ENCODE measurements at places on chromosomes 12 and 14.
A peak's percentile ranks its signal among the peaks of the same experiment; 100 is the strongest.

DNA sequence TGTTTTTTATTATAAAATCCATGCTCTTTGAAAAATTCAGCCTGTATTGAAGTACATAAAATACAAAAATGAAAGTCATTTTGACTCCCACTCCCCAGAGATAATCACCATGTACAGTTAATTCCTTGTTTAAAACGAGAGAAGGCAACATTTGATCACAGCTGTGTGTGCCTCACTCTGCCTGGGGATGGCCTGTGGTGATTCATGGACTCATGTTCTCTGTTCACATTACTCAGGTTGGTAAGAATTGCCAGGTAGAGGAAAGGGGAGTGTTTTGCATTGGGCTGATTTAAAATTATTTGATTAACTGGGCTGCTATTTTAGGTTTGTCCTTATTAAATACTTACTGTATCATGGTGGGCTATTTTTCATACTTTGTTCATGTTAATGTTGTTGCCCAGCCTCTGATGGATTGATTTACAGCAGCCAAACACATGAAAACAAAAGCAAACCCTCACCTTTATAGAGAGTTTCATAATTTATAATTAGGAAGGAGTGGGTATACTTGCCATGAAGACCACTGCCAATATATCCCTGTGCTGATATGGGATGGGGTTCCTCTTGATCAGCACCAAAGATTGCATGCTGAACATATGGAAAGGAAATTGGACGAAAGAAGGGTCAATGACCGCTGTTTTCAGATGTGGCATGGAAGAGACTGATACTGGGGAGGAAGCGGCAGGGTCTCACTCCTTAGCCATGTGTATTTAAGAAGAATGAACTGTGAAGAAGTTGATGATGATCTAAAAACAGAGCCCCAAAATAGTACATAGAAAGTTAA lies 3.0 kb downstream of the ZBTB1 start:
- DNase-seq: no peak

DNA sequence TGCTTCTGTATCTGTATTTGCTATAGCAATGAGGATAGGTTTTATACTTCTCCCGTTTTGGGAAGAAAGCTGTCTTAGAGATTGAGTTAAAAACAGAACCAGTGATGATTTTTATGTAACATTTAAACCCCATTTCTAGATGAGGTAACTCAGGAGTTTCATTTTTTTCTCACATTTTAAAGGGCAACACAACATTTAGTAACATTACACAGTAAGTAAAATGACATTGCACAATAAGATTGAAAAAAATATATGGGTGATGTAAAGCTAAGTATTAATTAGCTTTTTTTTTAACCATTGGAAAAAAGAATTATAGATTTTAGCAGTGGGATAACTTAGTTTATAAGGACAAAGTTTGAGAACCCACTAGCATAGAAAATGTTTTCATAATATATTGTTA lies 25.2 kb upstream of the SCFD1 start:
- no peak for DNase-seq

DNA sequence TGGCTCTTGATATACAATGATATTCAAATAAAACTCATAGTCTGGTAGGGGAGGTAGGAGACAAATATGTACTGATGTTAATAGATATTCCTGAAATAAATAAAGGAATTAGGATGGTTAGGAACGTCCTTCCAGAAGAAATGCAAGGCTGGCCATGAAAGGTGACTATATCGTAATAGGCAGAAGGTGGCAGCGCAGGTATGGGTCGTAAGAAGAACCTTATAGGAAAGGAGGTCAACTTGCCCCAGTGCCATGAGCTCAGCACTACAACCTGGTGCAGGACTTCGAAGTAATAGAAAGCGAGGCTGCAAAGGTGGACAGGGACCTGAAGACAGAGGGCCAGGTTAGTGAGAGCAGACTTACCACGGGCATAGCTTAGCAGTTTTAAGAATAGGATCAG lies 55.3 kb upstream of the FGD4 start:
- no peak for DNase-seq

- no peak for DNase-seq
These were observed 30.9 kb upstream of the TDRD9 start for GRCh38 chr14:103897075-103897947.

- DNase-seq: no peak
These were observed 308.0 kb downstream of the ITPR2 start for GRCh38 chr12:26524862-26525465.

GRCh38 chr14:39097159-39097558 lies 5.9 kb downstream of the SEC23A start:
- no peak for DNase-seq

DNA sequence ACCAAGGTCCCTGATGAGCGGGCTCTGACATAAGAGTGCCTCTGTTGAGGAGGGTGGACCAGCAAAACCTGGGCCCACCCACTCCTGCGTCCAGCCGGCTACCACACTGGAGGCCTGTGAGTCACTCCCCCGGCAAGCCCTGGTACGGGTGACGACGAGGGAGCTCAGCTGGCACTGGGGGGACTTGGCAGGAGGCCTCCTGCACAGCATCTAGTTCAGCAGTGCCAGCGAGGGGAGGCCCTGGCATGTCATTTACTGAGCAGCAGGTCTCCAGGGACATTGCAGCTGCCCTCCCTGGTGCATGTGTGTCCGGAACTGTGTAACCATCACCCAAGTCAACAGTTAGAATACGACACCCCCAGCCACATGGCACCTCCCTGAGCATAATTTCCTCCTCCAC lies 24.4 kb downstream of the CD9 start:
- DNase-seq: no peak

DNA sequence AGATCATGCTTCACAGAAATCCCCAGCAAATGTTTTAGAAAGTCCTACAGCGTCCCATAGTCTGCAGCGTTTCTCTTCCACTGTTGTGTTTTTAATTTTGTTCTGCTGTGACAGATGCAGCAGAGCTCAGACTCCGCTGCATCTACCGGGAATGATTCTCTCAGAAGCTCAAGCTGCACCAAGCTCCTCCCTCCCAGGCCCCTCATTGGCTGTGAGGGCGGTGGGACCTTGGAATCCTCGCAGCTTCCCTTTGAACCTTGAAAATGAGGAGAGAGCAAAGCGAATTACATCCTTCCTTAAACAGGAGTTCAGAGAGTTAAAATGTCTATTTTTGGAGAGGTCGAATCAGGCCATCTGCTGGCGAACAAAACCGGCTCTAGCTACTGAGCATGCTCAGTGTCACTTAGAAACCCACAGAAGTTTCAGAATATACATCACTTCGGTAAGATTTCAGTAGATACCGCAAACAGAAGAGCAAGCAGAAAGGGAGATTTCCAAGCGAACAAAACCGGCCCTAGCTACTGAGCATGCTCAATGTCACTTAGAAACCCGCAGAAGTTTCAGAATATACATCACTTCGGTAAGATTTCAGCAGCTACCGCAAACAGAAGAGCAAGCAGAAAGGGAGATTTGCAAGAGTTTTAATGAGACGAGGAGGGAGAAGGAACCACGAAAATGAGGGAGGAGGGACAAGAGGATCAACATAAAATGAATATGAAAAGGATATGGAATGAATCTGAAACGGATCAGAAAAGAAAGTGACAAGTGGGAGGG lies at the start of gene ABCD2:
ABCD2 (minus strand) TSS at position 144 of the 774 bp plus-strand sequence. CDS start 188 bp downstream, outside the sequence.
- DNase-seq: peak; percentile 43

DNA sequence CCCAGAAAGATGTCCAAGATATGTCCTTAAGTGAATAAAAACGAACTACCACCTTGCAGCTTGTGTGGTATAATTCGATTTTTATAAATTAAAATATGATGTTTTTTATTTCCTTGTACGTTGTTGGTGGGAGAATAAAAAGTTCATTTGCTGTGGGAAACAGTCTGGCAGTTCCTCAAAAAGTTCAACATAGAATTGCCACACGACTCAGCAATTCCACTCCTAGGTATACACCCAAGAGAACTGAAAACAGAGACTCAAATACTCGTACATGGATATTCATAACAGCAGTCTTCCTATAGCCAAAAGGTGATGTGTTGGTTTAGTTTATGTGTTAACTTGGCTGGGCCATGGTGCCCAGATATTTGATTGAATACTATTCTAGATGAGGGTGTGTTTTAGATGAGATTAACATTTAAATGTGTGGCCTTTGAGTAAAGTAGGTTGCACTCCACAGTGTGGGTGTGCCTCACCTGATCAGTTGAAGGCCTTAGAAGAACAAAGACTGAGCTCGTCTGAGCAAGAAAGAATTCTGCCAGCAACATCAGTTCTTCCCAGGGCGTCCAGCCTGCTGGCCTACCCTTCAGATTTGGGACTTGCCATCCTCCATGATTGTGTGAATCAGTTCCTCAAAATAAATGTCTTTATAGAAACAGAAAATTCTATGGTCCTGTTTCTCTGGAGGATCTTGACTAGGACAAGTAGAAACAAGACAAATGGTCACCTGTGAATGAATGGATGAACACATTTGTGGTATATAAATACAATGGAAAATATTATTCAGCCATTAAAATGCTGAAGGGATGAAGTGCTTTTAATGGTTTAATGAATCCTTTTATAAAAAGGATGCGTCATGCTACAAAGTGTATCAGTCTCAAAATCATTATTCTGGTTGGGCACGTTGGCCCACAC lies 5.1 kb upstream of the DENR start:
- no peak for DNase-seq

DNA sequence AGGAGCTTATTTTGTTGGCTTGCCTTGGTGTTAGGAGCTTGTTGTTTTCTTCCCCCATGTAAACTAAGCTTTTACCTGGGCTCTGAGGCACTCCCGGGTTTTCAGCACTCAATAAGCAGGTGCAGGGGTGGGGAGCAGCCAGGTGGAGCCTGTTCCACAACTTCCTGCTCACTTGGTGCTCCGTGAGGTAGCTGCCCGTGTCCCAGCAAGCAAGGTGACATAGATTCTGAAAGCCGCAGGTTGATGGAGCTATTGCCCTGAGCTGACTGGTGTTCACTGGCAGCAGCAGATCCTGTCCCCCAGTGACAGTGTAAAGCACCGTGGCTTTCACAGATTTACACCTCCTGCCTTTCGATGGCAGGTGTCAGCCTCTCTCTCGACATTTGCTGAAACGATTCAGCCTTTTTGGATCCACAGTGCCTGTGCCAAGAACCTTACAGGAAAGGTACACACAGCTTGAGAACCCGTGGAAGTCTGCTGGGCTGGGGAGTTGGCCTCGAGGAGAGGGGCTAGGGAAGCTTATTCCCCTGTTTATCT lies 295.7 kb upstream of the FKBP4 start:
- DNase-seq: no peak

- DNase-seq: peak; percentile 15
These were observed 58.9 kb upstream of the TMTC2 start for GRCh38 chr12:82627799-82628198.

- no peak for DNase-seq
These were observed 50.5 kb upstream of the HIF1A start for GRCh38 chr14:61644834-61645233.

- no peak for DNase-seq
These were observed 36.1 kb downstream of the SNX6 start for GRCh38 chr14:34593740-34594375.

DNA sequence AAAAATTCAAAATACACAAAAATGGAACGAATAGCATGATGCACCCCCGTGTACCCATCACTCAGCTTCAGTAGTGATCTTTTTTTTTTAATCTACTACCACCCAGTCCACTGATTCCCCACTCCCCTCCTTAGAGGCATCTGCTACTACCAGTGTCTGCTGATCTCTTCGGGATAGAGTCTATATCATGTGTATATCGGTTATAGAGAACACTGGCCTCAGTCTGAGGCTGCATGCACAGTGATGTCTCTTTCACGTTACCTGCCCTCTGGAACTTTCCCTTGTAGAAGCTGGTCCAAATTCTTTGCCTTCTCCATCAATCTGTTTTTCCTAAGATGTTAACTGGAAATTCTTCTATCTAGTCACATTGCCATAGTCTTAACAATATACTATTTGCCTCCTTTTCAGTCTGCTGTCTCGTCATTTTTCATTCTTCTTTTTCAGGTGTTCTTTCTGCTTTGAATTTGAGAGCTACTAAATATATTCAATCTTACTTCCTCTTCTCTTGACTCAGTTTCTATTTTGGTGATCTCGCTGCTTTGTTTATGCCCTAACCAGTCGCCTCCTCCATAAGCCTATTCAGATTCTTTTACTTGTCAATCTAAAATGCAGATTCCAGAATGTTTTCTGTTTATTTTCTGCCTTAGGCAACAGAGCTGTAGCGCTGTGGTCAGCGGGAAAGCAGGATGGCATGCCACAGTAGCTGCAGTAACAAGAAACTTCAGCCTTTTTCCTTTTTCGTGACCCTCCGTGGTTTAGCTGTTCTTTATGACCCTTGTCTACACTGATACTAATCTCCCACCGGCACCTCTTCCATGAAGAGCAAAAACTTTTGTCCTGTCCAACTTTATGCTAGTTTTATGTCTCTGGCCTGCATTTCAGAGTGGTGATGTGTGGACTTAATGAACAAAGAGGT lies 67.0 kb downstream of the FBXW8 start:
- no peak for DNase-seq

GRCh38 chr12:115897729-115898128 lies 379.8 kb downstream of the MED13L start:
- DNase-seq: no peak

GRCh38 chr12:3945671-3946070 lies 72.5 kb upstream of the PARP11 start:
- DNase-seq: no peak

GRCh38 chr14:98198385-98198784 lies 1073.6 kb downstream of the BCL11B start:
- DNase-seq: no peak

DNA sequence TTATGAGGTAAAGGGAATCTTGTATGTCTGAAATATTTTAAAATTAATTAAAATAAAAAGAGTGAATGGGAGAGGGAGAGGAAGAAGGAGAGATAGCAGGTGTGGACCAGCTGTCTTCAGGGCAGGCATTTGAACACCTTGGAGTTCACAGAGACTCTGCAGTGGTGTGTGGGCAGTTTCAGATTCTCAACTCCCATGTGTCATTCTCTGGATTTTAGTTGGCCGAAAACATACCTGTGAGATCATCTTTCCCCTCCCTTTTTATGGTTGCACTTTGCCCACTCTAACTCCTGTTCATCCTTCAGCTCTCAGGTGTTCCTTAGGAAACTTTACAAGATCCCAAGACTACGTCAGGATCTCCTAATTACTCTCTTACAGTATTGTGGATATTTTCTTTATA lies 108.1 kb downstream of the ERC1 start:
- no peak for DNase-seq

DNA sequence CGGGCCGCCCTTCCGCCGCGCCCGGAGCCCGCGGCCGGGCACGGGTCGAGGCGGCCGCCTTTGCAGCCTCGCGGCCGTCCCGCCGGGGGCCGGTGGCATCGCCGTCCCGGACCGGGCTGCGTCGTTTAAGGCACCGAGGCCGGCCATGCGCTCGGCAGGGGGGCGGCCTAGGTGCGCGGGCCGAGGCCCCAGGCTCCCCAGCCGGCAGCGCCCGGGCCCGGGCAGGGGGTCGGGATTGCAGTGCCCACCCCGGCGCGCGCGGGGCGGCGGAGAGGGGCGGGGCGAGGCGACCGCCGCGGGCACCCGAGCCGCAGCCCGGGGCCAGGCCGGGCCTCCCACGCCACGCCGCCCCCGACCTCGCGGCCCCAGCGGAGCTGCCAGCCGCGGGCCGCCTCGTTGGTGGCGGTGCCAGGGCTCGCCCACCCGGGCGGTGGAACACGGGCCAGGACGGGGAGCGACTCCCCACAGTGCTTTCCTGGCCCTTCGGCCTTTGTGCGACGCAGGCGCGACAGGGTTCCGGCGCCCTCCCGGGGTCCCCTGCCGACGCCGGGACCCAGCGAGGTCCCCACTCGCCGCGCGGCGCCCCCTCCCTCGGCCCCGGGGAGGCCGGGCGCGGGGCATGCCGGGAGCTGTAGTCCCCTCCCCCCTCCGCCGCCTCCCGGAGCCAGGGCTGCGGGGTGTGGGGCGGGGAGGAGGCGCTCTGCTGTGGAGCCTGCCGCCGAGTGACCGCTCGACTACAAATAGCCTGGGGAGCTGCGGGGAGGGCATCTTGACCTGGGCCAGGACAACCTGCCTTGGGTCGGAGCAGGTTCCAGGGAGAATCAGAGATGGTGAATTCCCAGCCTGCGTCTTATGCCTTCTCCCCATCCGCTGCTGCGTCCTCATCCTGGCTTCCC lies 769 bp downstream of the FKBP4 start:
- peak; percentile 20 for DNase-seq

Data from NCI-H2227 treated with DMSO at 0.1 percent for 48 hours (cell line).